ENCODE measurements at places on chromosomes 16 and 17.

GRCh38 chr17:79272220-79272619 is 197.6 kb downstream of the ENGASE start:
- DNase-seq: no peak

GRCh38 chr17:50818921-50819657 is 16.3 kb upstream of the WFIKKN2 start:
- no peak for DNase-seq

GRCh38 chr17:50593321-50593720 is 32.8 kb downstream of the CACNA1G start:
- DNase-seq: peak; percentile 31

DNA sequence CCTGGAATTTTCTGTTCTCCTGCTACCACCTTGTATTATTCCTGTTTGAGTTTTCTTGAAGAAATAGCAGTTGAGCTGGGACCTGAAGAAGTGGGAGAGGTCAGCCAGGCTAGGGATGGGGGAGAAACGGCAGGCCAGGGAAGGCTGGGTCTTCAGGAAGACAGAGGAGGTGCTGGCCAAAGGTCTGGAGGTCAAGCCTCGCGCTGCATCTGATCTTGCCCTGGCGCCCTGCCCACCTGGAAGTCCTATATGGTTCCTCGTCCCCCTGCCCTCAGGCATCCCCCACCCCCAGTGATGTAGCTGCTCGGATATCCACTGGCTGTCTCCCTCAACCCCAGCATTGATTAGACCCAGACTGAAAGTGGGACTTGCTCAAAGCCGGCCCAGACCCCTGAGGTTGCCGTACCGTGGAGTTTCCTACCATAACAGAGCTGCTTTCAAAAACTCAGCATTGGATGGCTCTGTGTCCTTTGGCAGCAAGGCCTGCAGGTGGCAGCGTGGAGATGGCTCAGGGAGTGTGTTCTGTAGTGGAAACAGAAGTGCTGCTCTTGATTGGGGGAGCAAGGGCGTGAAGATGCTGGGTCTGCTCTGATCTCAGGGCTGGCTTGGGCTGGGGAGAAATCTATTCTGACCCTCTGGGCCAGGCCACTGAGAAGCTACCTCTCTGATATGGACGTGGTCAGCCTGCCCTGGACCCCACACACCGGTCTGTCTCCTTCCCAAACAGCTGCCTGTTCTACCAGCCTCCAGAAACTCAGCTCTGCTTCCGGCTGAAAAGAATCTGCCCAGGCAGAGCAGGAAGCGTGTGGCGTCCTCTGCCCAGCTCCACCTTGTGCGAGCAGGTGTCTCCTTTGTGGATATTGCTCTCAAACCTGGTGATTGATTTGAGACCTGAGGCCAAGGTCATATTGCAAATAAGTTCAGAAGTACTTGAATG is 107.0 kb upstream of the CACNG5 start:
- DNase-seq: peak; percentile 58

Data from cerebellar cortex (tissue), 1 donor.